ENCODE measurements at places on chromosomes 7 and 10.

DNA sequence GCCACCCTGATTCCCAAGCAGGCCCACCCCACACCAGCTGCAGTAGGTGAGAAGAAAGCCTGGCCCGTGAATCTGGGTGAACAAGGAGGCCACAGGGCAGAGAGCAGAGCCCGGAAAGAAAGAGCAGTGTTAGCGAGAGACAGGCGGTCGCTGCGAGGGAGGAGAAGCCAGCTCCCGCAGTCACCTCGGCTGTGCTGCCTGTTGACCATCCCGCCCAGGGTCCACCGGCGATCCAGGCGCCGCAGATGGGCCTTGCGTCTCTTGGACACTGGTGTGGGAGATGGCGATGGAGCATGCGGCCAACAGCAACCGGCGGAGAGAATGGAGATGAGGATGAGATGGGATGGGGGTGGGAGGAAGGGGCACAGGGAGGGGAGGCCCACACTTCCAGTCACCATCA, 128.8 kb downstream of the NEURL1 start:
- DNase-seq = no peak

GRCh38 chr7:152108359-152108758, 82.9 kb downstream of the GALNT11 start:
- no peak for DNase-seq

DNA sequence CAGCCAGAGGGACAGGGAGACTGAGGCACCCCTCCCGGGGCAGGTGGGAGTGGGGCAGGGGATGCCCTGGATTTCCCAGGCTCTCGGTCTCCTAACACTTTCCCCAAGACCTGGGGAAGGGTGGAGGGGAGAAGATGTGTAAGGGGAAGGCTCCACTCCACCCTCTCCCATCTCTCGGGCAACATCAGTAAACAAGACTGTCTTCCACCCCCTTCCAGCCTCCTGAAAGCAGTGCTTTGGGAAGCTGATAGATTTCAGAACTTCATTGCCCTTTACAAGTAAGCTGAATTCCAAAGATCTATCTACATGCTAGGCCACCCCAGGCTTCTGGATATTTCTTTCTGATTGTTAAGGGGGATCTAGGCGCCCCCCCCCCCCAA, 3.7 kb downstream of the FLNC start:
- no peak for DNase-seq

DNA sequence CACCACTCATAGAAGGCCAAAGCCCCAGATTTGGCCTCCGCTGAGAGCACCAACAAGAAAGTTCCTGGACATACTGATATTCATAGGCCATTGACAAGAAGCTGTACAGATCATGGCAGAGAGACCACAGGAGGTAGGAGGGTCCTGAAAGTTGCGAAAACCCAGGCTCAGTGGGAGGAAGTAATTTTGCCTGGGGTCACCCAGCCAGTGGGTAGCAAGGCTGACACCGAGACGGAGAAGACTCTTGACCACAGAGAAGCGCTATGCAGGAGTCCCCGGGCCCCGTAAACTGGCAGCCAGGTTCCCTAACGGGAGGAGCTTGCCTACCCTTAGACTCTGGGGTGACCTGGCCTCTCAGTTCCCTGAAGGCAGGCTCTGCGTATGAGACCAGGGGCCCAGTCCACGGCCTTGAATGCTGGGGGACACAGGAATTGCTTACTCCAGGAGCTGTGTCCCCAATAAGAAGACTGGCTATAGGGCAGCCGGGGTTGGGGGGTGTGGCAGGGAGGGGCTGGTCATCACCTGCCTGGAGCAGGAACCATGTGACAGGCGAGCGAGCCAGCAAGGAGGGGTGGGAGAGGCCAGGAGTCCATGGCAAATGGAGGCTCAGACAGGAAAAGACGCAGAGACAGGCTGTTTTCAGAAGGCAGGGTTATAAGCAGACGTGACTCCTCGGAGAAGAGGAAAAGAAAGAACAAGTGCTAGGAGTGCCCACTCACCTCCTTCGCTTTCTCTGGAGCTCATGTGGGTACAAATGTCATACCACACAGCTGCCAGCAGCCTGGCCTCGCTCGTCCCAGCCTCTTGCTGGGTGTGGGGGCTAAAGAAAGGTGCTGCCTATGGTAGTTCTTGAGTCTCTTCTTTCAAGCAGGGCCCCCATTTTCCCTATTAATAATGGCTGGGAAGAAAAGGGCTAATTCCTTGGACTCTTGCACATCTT, 24.6 kb upstream of the NPFFR1 start:
- DNase-seq = no peak
